ENCODE measurements at places on chromosomes 2 and 18.

DNA sequence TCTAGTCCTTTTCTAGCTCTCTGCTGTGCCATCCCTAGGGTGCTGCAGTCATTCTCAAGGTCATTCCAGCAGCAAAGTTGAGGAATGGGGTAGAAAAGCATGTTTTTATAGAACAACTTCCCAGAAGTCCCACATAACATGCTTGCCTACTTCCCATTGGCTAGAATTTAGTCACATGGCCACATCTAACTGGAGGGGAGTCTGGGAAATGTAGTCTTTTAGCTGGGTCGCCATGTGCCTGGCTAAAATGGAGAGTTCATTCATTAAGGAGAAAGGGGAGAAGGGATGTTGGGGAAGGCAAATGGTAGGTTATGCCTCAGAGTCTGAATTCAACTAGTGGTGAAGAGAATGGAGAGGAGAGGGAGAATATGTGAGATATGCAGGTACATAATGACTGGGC, 85.7 kb downstream of the SLC4A3 start:
- DNase-seq = no peak

- no peak for DNase-seq
Observed at GRCh38 chr2:15895615-15896469, 44.5 kb upstream of the MYCN start.

DNA sequence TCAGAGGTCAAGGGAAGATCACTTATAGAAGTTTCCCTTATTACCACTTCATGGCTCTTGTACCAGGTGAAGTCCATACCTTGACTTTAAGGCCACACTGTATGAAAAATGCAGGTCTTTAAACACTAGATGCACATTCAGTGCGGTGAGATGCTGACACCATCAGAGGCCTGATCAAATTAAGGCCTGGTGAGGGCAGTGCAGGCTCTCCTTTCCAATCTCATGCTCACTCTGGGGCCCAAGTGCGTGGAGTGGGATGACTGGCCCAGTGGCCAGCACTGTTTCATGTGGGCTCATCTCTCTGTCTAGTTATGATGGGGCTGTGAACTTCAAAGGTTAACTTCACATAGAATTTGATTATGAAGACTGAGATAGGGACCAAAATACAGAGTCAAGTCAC, 281.1 kb downstream of the SLC4A3 start:
- DNase-seq = no peak

DNA sequence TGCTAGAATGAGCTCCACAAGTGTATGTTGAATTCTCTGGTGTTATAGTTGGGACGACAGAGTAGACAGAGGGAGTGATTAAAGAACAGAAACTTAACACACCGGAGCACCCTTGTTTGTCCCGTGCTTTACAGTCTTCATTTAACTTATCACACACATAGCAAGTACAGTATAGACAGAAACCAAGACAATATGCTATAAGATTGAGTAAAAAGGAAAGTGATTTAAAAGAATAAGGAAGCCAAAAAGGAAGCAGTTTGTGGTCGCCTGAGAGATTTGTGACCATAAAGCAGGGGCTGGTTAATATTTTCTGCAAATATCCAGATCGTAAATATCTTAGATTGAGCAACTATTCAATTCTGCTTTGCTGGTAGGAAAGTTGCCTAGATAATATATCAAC, 1128.4 kb downstream of the TSN start:
- no peak for DNase-seq

DNA sequence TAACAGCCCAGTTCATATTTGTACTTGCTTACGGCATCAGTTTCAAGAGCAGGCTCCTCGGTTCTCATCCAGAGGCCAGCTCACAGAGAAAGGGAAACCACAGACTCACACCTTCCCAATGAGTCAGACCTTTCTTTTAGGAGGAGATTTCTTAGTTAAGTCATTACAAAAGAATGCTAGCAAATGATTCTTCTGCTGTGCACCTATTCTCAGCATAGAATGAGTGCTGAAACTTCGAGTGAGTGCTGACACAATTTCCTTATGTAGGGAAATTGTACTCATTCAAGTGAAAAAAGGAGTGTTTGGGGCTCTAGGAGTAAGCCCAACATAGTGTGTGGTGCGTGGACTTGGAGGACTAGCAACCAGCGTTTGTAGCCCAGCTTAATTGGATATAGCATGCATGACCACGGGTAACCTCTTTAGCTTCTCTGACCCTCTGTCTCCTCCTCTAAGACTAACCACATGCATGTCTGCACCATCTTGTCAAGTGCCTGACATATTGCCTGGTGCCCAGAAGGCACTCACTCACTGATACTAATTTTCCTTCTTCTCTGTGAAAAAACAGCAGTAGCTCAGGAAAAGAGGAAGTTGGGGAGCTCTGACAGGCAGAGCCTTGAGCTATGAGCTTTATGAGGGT, 87.0 kb downstream of the ALPK2 start:
- no peak for DNase-seq

GRCh38 chr18:36307513-36307912, 10.0 kb downstream of the FHOD3 start:
- DNase-seq = no peak

DNA sequence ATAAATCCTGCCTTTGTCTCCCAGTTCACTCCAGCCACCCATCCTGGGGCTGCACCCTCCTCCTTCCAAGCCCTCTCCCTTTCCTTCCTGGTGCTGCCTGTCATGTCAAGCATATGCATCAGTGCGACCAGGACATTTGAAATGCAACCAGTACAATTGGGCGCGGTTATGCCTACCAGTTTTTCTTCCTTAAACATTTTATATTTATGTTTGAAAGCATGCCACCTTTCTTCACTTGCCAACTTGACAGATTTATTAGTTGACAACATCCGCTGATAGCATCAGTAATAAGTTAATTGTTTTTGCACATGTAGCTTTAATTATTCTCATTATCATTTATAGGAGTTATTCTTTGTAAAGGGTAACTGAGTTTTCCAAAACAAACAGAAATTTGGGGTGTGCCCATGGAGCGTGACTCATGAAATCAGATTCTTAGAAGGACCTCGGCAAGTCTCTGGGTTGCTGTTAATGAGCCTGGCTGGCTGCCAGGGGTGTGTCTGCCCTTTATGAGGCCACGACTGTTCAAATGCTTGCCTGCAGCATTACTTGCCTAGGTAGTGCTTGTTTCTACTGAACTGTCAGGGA, 32.8 kb upstream of the IL1B start:
- no peak for DNase-seq

DNA sequence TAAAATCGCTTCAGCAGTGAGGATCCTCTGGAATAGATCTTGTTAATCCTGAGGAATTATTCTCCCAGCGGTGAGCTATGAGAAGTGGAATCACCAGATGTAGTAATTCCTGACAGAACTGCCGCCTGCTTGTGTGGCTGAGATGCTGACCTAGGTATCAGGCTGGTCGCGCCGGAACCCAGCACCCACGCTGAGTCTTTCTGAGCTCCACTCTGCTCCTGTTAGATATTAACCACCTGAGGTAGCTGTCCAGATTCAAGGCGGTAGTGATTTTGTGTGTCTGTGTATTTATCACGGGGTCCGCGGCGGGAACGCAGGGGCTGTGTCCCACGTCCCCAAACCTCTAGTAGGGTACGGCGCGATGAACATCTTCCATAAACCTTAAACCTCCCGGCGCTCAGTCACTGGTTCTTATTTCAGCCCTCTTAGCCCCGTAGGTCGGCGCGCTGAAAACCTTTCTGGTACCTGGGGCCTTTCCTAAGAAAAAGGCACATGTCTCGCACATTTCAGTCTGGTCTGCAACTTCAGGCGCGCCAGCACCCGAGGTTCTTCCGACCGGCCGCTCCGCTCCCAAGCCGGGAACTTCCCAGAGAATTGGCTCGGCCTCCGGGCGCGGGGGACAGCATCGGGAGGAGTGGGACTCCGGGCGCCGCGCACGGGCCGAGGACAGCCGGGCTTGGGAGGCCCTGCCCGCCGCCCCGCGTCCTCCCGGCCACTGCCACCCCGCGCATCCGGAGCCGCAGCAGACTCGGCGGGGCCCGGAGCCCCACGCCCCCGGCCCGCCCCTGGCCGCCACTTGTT, 542 bp upstream of the CNNM3 start:
- no peak for DNase-seq

DNA sequence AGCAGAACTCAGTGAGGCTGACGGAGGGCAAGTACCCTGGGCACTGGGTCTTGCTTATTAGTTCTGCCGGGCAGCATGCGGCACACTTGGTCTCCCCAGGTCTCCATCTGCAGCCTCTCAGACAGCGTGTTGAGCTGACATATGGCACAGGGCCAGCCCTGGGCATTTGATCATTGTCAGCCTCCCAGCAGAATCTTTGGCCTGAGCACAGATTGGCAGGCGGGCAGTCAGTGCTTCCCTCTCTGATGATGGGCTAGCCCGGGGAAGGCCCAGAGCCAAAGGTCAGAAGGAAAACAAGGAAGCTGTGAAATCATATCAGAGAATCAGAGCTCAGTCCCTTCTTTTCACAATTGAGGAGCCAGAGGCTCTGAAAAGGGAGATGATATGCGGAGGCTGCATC, 150.1 kb upstream of the LRRTM1 start:
- DNase-seq = no peak

DNA sequence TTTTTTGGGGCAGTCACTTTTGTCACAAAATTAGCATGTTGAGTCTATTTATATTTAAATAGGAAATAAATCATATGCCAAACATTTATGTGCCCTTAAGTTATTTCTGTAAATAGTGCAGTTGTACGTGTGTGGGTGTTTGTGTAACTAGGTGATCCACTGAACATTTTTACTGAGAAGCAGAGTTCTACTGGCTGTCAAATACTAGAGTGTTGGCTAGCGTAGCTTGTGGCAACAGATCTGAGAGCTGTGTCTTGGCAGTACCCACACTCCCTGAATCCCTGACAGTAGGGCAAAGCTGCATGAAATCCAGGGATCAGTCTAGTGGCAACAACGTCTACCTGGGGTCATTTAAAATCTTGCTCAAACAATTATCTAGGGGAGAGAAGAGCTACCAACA, 273.1 kb upstream of the SLC8A1 start:
- no peak for DNase-seq

DNA sequence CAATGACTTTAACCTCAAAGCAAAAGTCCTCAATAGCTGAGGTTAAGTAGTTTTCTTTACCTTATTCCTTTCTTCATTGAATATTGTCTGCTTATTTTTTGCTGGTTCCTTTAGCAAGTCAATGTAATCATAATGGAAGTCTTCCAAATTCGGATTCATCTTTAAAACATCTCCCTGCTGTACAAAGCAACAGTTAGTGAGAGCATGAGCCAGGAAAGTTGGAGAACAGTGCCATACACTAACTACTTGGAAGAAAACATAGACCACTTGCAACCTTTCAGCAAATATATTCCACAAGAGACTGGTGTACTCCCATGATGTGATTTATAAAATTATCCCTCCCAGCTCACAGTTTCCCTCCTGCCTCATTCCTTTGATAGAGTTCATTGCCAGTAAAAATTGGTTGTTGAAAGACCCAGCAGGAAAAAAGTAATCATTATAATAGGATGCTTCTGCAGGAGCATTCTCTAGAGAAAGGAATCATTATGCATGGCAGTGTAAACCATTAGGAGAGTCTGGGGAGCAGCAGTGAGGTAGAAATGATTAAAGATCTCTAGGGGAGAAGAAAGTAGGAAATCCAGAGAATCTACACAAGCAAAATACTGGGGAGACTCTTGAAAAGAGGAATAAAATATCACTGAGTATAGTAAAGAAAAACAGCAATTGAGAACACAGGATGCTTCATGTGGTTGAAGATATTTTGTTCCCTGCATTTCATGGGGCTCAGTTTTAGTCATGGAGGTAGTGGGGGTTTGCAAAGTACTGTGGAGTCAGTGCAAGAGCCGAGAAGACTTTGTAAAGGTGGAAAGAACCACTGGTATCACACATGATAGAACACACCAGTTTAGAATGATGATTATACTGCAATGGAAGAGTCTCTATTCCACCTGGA, 38.6 kb upstream of the TTN start:
- no peak for DNase-seq

DNA sequence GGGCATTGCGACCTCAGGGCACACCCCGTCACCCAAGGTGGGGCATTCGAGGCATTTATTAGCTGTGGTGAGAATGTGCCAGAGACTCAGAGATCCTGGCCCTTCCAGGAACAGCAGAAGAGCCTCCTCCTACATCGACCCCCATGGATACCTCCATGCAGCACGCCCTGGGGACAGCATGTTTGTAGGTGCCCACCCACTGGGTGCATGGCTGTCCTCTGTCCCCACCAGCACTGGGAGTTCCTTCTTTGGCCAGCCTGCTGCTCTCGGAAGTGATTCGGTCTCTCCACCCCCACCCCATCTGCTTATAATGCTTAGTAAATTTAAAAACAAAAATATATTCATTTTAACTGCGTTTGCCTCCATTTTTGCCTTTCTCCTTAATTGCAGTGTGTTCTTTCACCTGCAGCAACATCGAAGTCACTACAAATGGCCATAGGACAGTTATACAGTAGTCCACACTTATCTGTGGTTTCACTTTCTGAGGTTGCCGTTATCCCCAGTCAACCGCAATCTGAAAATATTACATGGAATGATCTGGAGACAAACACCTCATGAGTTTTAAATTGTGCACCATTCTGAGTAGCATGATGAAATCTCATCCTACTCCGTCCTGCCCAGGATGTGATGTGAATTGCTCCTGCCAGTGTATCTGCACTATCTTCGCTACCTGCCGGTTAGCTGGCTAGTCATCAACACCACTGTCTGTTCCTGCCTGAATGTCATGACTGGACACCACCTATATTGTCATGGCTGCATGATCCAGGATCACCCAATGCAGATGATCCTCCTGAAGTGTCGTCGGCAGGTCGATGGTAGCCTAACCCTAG, 29.6 kb upstream of the ZCCHC2 start:
- DNase-seq = no peak

DNA sequence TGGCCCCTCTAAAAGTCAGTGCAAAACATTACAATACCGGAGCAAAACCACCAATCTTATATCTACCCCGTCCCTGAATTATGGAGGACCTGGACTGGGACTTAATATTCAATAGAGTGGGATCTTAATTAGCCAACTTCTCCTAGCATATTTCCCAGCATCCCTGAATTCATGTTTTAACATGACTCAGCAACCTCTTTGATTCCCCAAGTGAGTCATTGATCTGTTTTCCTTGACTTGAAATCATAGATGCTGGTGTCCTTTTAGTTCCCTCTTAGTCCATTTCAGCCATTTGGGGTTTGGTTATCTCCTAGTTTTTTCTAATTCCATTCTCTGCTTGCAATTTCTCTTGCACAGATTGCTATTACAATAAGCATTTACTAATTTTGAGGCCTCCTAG, 677.7 kb upstream of the CELF4 start:
- DNase-seq = no peak

- no peak for DNase-seq
Observed at GRCh38 chr2:218252509-218253231, 8.1 kb upstream of the GPBAR1 start.

DNA sequence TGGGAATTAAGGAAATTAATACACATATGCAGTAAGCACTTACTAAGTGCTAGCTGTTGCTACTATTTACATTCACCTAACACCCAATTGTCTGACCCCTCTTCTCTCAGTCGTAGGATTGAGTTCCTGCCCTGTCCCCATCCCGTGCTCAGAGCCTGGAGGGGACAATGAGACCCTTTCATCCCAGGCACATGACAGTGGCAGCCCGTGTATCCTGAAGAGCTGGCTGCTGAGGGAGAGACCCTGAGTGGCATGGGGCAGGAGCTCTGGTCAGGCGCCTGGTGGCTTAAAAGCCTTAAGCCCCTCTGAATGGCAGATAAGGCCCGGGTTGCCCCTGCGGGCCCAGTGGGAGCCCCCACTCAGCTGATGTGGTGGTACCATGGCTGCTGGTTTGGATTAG, 99.0 kb downstream of the DYSF start:
- DNase-seq = no peak

- DNase-seq = no peak
Observed at GRCh38 chr2:80105015-80105640, 199.4 kb downstream of the LRRTM1 start.

GRCh38 chr2:135733045-135733444, 8.6 kb upstream of the UBXN4 start:
- no peak for DNase-seq

GRCh38 chr2:218999881-219000568, 6.8 kb upstream of the CRYBA2 start:
- no peak for DNase-seq

Data from activated gamma-delta T cell (primary cell).